ENCODE measurements at places on chromosomes 5 and 9.
A peak's percentile ranks its signal among the peaks of the same experiment; 100 is the strongest.

DNA sequence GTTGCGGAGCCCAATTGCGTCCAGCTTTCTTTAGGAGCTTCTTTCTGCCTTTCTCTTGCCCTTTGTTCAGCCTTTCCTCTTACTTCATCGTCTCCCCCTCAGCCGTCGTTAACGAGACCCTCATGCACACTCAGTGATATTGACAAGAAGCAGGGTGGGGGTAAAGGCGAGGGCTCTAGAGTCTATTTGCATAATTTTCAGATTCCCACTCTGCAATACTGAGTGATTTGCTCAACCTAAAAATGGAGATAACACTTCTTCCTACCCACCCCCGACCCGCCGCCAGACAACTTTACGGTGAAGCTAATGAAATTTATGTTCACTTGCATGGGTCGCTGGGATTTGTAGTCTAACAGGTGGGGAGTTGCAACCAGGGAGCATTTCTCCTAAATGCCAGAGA is 1.3 kb upstream of the TBC1D2 start:
- DNase-seq: no peak

DNA sequence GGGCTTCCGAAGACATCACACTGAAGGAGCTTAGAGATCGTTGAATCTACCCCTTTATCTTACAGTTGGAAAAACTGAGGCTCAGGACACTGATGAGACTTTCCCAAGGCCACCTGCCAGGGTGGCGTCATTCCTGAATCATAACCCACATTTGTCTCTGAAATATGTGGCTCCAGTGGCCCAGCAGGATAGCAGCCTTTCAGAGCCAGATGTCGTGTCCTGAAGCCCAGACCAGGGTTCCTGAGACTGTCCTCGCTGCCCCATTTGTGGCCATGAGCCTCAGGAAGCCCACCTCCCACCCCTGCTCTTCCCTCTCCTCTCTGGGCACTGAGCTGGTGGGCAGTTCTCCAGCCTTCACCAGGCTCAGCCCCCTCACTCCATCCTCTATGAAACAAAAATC is 2.4 kb downstream of the HMCN2 start:
- DNase-seq: no peak

GRCh38 chr5:167050568-167051401 is 1240.7 kb upstream of the WWC1 start:
- DNase-seq: no peak

DNA sequence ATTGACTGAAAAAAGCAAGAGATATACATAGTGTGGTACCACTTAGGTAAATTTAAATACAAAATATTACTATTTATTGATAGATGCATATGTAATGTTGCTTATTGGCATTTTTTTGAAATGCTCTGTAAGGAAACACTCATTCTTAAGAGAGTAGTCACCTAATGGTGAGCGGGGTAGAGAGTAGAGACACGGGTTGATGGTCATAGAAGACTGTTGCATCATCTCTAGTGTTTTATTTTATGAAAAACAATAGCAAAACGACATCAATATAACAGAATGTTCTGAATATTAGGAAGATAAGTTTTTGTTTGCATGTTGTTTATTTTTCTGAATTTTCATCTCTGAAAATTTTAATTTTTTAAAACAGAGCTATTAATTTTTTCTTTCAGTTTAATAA is 4.0 kb downstream of the SRP19 start:
- no peak for DNase-seq

GRCh38 chr9:129661029-129661428 is 4.4 kb upstream of the PRRX2 start:
- no peak for DNase-seq

GRCh38 chr9:28471261-28471660 is 898.0 kb upstream of the C9orf72 start:
- no peak for DNase-seq

GRCh38 chr9:133844881-133845410 is 106.8 kb upstream of the SARDH start:
- no peak for DNase-seq

GRCh38 chr5:95948631-95949030 is 13.0 kb downstream of the ELL2 start:
- no peak for DNase-seq

DNA sequence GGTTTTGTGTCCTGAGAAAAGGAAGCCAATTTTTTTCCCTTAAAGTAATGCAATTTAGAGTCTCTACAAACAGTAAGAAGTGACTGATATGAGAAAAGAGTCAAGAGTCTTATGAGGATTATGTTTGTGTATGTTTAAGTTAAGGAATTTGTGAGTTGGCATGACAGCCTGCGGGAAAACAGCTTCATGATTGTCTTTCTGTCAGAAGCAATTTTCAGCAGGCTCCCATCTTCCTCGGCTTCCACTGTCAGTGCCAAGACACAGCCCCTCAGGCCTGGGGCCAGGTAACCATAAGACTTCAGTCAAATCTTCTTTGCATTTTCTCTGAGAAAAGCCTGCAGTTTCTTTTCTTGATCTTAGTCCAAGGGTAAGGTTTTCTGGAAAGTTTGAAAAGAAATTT is 17.0 kb upstream of the SELENOP start:
- no peak for DNase-seq

GRCh38 chr5:14464096-14464495 is 117.5 kb upstream of the OTULINL start:
- DNase-seq: no peak

- DNase-seq: no peak
Observed at GRCh38 chr9:123941524-123942070, 11.7 kb upstream of the DENND1A start.

DNA sequence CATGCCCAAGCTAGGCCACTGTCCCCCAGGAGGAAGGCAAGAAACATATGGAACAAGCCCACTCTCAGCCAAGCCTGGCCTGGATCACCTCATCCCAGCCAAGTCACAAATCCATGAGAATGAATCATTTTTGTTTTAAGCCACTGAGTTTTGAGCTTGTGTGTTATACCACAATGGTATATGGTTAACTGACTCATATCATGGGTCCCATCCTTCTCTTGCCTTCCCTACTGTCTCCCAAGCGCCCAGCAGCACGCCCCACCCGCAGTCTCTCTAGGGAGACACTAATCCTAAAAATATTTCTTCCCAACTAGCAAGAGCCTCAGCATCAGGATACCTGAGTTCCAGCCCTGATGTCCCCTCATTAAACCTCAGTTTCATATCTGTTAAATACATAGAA is 248.1 kb downstream of the CDK5RAP2 start:
- no peak for DNase-seq

DNA sequence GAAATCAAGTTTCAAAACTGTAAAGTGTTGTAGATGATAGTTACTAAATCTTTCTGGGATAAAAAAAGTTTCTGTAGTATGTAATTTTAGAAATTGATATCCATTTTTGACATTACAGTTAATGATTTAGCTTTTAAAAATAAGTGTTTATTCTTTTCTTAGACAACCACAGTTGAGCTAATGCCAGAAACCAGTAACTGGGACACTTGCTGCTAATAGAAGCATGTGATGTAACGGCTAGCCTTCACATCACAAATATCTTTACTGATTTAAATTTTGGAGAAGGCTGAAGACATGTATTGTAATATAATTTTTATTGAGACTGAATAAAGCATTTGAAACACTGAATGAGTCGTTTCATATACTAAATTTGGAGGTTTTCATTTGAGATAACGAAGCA is 18.8 kb downstream of the CSNK1G3 start:
- DNase-seq: no peak

DNA sequence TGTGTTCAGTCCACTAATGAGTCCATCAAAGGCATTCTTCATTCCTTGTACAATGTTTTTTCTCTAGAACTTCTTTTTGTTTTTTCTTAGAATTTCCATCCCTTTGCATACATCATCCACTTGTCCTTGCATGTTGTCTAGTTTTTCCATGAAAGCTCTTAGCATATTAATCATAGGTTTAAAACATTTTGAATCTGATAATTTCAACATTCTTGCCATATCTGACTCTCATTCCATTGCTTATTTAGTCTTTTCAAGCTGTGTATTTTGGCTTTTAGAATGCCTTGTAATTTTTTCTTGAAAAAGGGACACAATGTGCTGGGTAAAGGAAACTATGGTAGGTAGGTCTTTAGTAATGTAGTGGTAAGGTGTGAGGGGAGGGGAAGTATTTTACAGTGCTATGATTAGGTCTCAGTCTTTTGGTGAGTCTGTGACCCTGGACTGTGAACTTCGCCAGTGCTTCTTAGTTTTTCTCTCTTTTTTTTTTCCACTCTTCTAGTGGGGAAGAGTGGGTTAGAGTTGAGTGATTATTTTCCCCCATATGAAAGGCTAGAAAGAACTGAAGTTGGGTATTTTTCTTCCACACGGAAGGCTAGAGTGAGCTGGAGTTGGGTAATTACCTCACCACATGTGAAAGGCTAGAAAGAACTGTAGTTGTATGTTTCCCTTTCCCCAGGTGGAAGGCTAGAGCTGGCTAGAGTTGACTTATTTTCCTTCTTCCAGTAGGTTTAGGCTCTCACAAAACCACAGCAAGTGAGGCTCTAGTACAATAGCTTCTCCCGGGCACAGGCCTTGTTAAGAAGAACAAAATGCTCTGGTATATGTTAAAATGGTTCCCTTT is 172.1 kb downstream of the SNX18 start:
- no peak for DNase-seq

GRCh38 chr9:127928676-127929624 is 1.6 kb downstream of the PIP5KL1 start:
- no peak for DNase-seq

- no peak for DNase-seq
Observed at GRCh38 chr5:114438471-114438870, 76.6 kb downstream of the KCNN2 start.

DNA sequence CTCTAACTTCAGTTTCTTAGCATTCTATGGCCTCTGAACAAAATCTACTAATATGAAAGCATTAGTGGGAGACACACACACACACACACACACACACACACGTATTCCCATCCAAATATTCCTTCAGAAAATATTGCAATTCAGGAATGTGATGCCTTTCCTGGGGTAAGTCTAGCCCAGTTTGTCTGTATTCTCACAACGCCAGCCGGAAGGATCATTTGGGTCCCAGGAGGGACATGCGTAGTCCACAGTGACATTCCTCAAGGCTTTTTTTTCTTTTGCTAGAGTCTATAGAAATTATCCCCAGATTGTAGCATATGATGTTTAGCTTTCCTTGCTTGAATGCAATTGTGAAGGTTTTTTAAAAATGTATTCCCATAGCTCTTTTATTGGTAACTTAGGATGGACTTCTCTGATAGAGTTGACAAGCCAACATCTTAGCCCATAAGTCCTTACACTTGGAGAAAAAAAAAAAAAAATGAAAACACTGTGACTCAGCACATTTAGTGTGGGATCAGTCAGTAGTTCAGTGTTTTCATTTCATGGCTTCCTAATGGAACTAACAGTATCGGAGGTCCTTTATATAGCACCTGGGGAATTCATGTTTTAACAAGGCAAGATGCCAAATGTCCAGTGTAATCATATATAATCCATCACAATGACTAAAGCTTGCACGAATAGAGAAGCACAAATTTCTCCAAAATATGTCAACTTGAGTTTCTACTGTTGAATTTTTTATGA is 316.5 kb downstream of the DIRAS2 start:
- peak; percentile 81 for DNase-seq

GRCh38 chr9:122808141-122808540 is 8.2 kb downstream of the OR1K1 start:
- DNase-seq: no peak

DNA sequence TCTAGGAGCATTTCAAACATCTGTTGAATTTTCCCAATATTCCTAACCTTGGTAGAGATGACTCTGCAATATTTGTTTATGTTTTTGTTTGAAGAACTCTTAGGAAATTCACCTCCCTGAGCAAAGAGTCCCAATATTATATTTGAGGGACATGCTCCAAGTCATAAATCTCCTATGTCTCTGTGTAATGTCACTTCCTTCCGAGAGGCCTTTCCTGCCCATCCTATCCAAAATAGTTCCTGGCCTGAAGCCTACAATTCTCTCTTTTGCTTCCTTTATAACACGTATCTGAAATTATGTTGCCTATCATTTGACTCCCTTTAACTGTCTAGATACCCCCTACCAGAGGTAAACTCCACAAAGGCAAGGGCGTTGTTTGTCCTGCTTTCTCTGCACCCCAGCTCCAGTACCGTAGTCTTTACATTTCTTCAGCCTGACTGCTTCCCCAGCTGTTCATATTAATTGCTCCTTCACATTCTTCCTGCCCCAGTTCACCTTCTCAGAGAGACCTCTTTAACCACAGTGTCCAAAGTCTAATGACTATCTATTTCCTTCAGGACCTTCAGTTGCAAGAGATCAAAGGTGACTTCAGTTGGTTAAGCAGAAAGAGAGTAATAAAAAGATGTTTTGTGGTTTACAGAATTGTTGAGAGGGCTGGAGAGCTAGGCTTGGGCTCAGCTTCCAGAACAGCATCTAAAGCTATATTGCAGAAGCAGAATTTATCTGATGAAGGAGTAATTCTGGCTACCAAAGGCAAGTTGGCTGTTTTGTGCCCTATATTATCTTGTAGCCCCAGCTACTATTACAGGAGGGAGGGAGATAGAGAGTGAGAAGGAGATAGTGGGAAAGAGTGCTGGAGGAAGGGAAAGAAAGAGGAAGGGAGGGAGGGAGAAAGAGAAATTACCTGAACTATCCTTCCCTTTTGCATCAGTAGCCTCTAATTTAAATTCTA is 109.3 kb upstream of the TMEM161B start:
- DNase-seq: no peak

DNA sequence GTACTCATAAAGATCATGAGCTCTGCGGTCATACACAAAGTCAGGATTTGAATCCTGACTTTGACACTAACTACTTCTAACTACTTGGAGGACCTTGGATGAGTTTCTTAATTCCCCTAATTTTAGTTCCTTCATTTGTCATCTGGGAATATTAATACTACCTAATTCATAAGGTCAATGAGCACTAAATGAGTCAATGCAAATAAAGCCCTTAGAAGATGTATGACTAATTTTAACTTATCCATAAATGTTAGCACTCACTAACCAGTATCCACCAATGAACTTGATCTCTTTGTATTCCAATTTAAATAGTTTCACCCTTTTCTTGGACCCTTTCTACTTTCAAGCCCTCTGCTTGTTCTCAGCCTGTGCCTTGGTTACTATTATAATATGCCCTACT is 1106.4 kb downstream of the CDH18 start:
- no peak for DNase-seq

DNA sequence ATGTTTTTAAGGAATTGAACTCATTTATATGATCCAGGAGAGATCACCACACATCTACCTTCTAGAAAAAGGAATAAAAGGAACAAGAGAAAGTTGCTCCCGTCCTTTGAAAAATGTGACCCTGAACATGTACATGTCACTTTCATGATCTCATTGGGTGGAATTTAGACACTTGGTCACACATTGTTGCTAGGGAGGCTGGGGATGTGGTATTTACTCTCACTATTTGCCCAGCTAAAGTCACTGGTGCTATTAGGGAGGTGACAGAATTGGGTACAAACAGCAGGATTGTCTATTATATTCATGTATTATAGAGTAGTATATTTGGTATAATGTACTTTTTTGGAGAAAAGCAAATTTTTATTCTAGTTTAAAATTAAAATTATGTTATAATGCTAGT is 2.1 kb upstream of the CDH10 start:
- no peak for DNase-seq

DNA sequence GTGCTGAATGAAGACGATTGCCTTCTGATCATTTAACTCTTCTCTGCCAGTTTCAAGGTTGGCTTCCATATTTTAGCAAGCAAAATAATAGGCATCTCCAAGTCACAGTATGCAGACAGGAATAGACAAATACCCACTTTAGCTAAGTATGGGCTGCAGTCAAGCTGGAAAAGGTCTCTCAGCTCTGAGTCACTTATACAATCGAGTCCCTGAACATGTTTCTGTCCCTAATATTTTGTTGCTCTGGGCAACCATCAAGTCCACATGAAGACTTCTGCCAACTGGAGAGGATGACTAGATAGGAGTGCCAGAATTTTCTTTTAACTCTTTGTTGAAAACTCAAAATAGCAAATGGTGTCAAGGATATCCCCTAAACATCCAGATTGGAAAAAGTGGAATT is 575.3 kb downstream of the RAB3C start:
- no peak for DNase-seq
